ENCODE measurements at places on chromosomes 2 and 18. TPM values are rescaled to one million over a fixed set of nuclear protein-coding genes. Genes with fewer than 3 reads are reported as not detected.

DNA sequence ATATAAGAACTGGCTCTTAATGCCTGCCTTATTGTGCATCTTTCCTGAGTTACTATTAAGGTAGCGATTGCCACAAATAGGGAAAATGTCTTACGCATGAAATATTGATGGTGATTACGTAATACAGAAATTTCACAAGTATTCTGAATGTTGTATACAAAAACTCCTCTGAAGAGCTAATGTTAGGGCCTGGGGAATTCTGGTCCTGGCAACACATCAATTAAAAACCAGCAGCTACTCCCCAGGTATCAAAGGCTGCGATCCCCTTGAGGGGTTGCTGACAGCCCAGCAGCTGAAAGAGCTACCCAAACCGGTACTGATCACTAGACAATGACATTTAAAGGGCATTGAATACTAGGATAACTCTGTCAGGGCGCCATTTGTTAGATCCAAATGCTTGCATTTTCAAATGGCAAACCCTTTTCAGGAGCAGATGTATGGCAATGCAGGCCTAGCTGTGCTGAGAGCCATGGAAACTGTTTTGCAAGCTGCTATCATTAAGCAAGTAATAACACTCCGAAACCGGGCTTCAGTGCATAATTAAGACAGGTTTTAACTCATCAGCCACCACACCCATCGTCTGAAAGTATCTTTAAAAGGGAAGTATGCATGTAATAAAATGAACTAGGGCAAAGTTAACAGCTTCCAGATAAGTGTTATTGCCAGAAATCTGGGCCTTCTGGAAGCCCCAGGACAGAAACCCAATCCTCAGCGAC lies 78.4 kb downstream of the CLHC1 start:
- no peak for DNase-seq

- no peak for DNase-seq
Observed at GRCh38 chr2:34234823-34235222, 635.7 kb upstream of the FAM98A start.

DNA sequence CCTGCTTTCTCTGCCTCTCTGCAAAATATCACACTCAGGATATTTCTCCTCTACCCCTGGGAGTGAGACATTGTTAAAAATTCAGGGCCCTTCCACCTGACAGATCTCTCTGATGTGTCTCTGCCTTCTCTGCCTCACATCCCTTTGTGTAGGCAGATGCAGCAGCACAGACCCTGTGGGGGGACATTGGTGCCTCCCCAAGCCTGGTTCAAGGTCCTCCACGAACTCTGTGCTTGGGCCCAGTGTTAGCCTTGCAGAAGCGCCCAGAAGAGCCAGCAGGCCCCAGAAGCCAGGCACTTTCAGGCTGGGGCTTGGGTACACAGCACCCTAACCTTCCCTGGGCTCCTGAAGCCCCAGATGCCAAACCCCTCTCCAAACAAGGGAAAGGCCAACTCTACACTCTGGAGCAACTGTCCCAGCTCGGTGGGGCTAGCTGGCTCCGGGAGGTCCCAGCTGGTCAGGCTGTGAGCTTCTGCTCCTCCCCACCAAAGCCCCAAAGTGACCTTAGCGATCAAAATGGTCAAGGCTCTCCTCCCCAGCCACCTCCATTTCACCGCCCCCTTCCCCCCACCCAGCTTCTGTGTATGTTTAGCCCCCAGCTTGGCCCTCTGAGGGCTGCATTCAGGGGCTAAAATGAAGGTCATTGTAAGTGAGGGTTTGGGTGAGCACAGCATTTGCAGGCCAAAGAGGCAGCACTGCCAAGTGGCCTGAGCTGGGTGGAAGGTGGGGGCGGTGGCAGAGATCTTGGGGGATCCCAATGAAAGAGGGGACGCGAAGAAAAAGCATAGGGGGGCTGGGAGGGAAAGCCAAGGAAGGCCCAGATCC lies 2.6 kb downstream of the HOXD9 start:
- DNase-seq: no peak

DNA sequence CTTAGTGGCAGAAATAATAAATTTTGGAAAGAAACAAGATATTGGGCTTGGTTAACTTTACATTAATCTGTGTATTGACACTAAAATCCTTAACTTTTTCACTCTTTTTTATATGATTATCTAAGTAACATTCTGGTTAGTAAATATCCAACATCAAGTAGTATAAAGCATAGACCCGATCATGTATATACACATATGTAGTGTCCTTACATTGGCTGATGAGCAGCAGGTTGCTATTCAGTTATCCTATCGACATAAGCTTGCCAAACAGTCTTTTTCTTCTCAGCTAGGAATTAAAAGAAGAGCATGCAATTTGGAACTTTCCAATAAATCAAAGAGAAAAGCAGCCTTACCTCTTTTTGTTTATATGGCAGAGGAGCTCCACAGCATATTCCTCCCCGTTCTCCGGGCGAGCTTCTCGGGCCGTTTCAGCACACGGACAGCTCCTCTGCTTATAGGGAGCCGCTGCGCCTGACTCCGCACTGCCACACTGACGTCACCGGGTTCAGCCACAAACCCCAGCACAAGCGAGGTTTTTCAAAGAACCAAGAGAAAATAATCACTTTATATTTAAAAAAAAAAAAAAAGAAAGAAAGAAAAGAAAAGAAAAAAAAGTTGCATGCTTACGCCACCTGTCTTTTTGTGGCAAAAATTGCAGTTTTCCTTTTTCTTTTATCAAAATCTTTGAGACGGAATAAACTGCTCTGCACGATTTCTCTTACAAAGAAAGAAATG lies at the start of gene SCG2:
TSS of gene SCG2 (minus strand) at position 430 of the 735 bp plus-strand sequence. CDS start 3,079 bp downstream, outside the sequence.
- peak; percentile 89 for DNase-seq

Gene SIX2
- 1.4 TPM for total RNA-seq
